Sigmoid colon (tissue), 7 donors: ENCODE measurements at places on chromosomes 1 and 21. TPM values are rescaled to one million over a fixed set of nuclear protein-coding genes. Genes with fewer than 3 reads are reported as not detected.
A peak's percentile ranks its signal among the peaks of the same experiment; 100 is the strongest.

The OLIG2 gene
- total RNA-seq, result not detected

The CNKSR1 gene
- 0.82 TPM for total RNA-seq

The NUP210L gene
- total RNA-seq, result not detected

The ZNF691 gene
- total RNA-seq, result 20.7 TPM

The SHE gene
- total RNA-seq, result 5.2 TPM

The SPOCD1 gene
- total RNA-seq, result not detected

The OR2M5 gene
- not detected for total RNA-seq

The RO60 gene
- 128 TPM for total RNA-seq

The SH3BGR gene
- total RNA-seq, result 25.3 TPM

The SYCP1 gene
- total RNA-seq, result not detected

The HNRNPCL1 gene
- total RNA-seq, result not detected

The MSH4 gene
- total RNA-seq, result 0.66 TPM

The NHLH1 gene
- not detected for total RNA-seq

The BMP8B gene
- 0.81 TPM for total RNA-seq

DNA sequence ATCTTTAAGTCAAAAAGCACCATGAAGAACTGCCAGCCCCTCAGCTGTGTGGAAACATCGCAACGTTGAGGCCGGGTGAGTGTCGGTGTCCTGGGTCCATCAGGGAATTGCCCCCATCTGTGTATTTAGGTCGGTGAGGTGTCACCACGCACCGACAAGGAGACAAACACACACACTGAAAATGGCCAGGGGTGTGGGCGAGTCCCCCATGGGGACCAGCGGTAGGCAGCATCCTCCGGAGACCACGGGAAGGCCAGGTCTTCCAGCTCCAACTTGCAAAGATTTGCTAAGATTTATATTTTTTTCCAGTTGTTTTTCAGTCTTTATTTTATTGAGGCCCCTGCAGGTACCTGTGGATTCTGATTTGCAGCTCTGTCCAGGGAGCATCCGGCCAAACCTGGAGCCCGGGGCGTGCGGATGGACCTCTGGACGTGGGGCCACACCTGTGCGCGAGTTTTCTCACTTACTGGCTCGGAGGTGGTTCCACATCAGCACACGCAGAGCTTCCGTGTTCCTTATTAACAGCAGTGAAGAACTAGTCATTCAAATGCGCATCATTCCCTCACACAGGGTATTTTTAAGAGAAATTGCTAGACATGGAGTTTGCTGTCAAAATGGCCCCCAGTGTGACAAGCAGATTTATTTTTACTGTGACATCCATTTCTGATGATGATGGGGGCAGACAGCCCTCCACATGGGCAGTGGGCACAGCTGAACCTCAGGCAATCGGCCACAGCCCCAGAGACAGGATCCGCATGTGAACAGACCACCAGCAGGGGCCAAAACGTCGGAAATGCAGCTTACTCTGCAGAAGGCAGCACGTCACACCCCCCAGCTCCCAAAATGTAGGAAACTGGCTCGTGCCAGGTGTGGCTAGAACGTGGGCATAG is 17.2 kb upstream of the SLC19A1 start:
- peak; percentile 57 for DNase-seq
- H3K27ac ChIP-seq, result no peak overlapping the region
- H3K4me3 ChIP-seq, result no peak overlapping the region
- no peaks in the 10 kb centered on the region for H3K27me3 ChIP-seq

DNA sequence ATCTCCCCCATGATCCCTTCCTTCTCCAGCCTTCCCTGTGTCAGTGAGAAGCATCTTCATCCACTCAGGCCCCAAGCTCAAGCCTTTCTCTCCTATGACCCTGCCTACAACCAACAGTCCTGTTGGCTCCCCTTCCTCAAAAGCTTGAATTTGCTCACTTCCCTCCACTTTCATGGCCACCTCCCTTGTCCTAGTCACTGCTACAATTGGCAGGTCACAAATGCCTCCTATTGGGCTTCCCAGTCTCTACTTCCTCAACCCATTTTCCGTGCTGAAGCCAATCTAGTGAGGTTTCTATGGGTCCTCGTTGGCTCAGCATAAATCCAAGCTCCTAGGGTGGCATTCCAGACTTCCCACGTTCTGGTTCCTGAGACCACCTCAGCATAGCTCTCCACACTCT is 40.2 kb upstream of the SLC6A9 start:
- no peak overlapping the region for H3K27ac ChIP-seq
- no peak overlapping the region for H3K4me3 ChIP-seq
- no peak for DNase-seq

GRCh38 chr1:18632218-18632588 is 1.6 kb downstream of the PAX7 start:
- no peak for DNase-seq
- H3K4me3 ChIP-seq, result no peak overlapping the region
- H3K36me3 ChIP-seq, result no peaks in the 10 kb centered on the region
- no peak overlapping the region for H3K27ac ChIP-seq
- peaks cover 100% of the 10 kb centered on the region for H3K27me3 ChIP-seq

DNA sequence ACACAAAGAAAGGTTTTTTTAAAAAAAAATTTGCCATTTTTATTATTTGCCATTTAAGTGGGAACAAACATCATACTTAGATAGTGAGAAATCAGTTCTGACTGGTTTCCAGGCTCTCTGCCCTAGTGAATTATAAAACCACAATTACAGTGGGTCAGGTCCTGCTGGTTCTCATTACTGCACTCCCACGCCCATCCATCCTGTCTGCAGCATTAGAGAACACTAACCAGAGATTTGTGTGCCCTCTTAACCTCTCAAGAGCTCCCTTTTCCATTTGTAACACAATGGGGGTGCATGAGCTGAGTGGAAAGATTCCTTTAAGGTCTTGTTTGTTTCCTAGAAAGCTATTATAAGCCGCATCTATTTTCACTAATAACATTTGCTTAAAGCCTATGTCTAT is 489.3 kb downstream of the AMY1C start:
- no peak overlapping the region for H3K4me3 ChIP-seq
- DNase-seq, result no peak
- H3K36me3 ChIP-seq, result no peaks in the 10 kb centered on the region

GRCh38 chr1:88910401-88910800 is 19.0 kb upstream of the GTF2B start:
- H3K27me3 ChIP-seq, result no peaks in the 10 kb centered on the region
- DNase-seq, result no peak
- H3K36me3 ChIP-seq, result no peaks in the 10 kb centered on the region
- H3K4me3 ChIP-seq, result no peak overlapping the region

DNA sequence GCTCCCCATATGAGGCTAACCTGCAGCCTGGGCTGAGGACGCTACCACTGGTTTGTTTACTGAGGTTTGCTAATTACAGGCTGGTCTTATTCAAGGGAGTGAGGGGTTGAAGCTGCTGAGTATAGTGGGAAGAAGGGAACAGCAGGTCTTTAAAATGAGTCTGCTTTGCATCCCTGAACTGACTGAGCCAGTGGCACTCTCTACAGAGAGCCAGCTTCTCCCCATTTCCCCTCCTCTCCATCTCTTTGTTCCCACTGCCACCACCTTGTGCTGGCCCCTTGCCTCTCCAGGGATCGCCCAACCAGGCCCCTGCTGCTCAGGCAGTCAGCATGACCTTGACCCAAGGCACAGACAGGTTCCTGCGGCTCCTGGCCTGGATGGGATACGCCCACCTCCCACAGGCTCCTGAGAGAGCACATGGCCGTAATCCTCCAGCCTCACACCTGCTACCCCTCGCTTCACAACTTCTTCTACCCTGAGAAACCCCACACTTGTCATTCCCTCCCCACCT is 45.0 kb downstream of the IER5 start:
- H3K4me3 ChIP-seq, result no peak overlapping the region
- no peaks in the 10 kb centered on the region for H3K4me1 ChIP-seq
- DNase-seq, result no peak
- no peaks in the 10 kb centered on the region for H3K36me3 ChIP-seq

- no peaks in the 10 kb centered on the region for H3K36me3 ChIP-seq
- peak overlapping the region; percentile 89 for H3K27ac ChIP-seq
- H3K4me3 ChIP-seq, result no peak overlapping the region
- peaks cover 4% of the 10 kb centered on the region for H3K27me3 ChIP-seq
- peak; percentile 82 for DNase-seq
Observed at GRCh38 chr1:10788592-10789006, 7.8 kb downstream of the CASZ1 start.

- H3K27me3 ChIP-seq, result no peaks in the 10 kb centered on the region
- no peaks in the 10 kb centered on the region for H3K4me1 ChIP-seq
- no peak overlapping the region for H3K27ac ChIP-seq
- no peak overlapping the region for H3K4me3 ChIP-seq
Observed at GRCh38 chr1:211885747-211886522, 55.4 kb upstream of the LPGAT1 start.

DNA sequence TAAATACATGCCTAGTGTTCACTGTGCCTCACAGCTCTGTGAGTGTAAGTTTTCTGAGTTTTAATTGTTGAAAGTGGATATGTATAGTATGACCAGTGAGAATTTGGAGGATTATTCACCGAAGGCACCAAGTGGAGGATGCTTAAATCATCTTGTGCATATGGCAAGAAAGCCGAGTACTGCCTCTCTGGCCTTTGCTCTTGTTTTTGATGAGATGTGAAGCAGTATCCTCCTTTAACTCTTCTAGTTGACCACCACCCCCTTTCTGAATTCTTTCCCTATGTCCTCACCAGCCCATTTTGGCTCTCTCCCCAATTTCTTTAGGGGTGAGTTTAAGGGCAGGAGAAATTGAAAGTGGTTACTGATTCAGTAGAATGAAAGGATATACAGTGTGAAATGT is 130.4 kb downstream of the SYT2 start:
- H3K4me3 ChIP-seq, result no peak overlapping the region
- no peaks in the 10 kb centered on the region for H3K4me1 ChIP-seq
- H3K27ac ChIP-seq, result peak overlapping the region; percentile 83

- no peaks in the 10 kb centered on the region for H3K36me3 ChIP-seq
- no peaks in the 10 kb centered on the region for H3K4me1 ChIP-seq
- no peaks in the 10 kb centered on the region for H3K27me3 ChIP-seq
- H3K4me3 ChIP-seq, result no peak overlapping the region
Observed at GRCh38 chr1:197440715-197441114, 172.7 kb downstream of the CRB1 start.

GRCh38 chr1:13922466-13923110 is 222.6 kb downstream of the PRDM2 start:
- H3K4me1 ChIP-seq, result no peaks in the 10 kb centered on the region
- DNase-seq, result no peak
- no peaks in the 10 kb centered on the region for H3K36me3 ChIP-seq
- no peak overlapping the region for H3K27ac ChIP-seq

DNA sequence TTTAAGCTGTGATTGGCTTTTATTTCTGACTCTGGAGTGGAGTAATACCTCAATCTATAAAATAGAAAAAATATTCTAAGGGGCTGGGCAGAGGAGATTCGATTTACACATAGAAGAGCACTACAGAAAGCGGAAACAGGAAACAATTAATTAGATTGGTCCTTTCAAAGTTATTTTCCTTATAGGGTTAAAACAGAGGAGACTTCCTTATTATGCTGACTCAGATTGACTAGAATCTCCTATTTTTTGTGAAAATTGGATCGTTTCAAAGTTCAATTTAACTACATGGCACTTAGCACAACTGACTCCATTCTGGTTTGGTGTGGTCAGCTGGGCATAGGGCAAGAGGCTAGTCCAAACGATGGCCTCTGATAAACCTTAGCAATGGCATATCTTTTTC is 48.3 kb upstream of the NCAM2 start:
- no peaks in the 10 kb centered on the region for H3K27me3 ChIP-seq
- H3K27ac ChIP-seq, result no peak overlapping the region
- H3K36me3 ChIP-seq, result no peaks in the 10 kb centered on the region
- no peaks in the 10 kb centered on the region for H3K4me1 ChIP-seq
- DNase-seq, result no peak

- DNase-seq, result no peak
- H3K36me3 ChIP-seq, result no peaks in the 10 kb centered on the region
- H3K4me1 ChIP-seq, result no peaks in the 10 kb centered on the region
- no peak overlapping the region for H3K4me3 ChIP-seq
Observed at GRCh38 chr1:96309783-96310182, 411.8 kb upstream of the PTBP2 start.

DNA sequence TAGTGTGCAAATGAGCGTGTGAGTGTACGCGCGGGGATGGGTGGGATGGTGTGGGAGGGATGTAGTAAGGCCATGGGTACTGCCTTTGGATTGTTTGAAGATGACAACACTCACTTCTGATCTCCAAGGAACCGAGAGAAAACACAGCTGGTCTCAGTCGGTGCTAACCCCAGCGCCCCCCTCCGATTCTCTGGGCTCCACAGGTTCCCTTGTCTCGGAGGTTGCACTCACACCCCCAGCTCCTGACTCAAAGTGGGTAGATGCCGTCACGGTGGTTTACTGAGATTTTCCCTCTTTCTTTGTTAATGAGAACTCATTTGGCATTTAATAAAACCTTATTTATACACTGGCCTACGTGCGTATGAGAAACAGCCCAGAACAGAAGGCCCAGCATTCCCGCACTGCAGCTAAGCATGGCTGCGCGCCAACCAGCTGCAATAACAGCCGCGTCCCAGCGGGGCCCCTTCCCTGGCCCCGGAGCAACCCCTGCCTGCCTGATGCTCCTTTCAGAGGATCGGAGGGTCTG is 25.8 kb downstream of the ABCA4 start:
- DNase-seq, result peak; percentile 92
- no peaks in the 10 kb centered on the region for H3K36me3 ChIP-seq
- H3K27ac ChIP-seq, result peak overlapping the region; percentile 76
- H3K4me3 ChIP-seq, result no peak overlapping the region

DNA sequence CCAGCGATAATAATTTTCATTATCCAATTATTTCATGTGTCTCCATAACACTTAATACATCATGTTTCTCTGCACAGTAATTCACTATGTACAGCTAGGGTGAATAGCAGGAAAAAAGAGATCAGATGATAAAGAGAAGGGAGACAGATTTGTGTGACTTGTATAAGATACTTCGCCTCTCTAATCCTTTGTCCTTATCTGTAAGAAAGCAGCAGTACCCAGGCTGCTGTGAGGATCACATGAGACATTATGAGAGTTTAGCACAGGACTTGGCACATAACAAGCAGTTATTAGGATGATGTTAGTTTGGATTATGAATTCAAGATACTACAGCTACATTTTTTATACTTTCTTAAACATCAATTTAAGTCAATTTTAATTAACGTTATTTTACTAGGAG is 6.3 kb downstream of the ERG start:
- H3K36me3 ChIP-seq, result no peaks in the 10 kb centered on the region
- no peak overlapping the region for H3K4me3 ChIP-seq
- no peak overlapping the region for H3K27ac ChIP-seq
- no peak for DNase-seq

DNA sequence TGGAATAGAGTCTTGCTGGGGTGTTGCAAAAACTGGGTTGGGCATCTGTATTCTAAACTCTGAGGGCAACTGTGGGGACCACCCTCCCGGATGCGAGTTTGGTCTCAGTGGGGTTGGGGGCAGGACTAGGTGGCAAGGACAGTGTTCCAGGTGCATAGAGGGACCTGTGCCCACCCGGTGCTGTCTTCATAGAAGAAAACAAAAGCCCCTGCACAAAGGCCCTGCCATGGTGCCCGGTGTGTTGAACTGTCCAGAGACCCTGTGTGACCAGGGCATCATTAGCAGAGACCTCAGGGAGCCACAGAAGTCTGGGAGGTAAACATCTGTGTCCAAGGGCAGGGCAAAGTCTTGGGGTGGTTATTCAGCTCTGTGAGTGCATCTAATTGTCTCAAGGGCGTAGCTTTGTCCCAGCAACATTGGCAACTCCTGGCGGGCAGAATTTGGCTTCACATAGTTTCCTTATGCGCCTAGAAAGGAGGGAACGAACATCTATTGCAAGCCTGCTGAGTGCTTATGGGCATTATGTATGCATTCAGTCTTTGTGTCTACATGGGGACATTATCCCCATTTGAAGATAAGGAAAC is 72.2 kb upstream of the IFFO2 start:
- H3K4me3 ChIP-seq, result no peak overlapping the region
- no peak overlapping the region for H3K27ac ChIP-seq
- H3K4me1 ChIP-seq, result no peaks in the 10 kb centered on the region
- H3K36me3 ChIP-seq, result no peaks in the 10 kb centered on the region
- no peak for DNase-seq

- no peak overlapping the region for H3K27ac ChIP-seq
- H3K4me1 ChIP-seq, result peaks cover 15% of the 10 kb centered on the region
- no peak overlapping the region for H3K4me3 ChIP-seq
Observed at GRCh38 chr1:1041092-1041523, 21.2 kb downstream of the AGRN start.
